ENCODE measurements at places on chromosomes 12 and 14.
A peak's percentile ranks its signal among the peaks of the same experiment; 100 is the strongest.

- no peak for DNase-seq
Measured at GRCh38 chr12:50720085-50720484, 43.8 kb upstream of the ATF1 start.

DNA sequence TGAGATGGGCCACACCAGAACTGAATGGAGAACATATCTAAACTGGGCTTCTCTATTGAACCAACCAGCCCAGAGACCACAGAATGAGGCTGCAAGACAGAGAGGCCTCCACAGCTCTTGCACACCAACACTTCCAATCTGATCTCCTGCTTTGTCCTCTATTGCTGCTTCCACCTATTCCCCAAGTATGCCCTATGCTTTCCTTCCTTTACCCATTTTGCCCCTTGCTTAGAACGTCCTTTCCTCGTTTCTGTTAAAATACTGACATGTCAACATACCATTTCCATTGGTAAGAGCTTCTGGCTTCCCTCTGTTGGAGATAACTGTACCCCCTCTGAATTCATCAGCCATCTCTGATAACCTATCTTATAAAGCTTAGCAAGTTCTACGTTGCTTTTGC, 2.8 kb downstream of the SLC2A13 start:
- no peak for DNase-seq

- no peak for DNase-seq
Measured at GRCh38 chr12:112939761-112940381, 1.6 kb downstream of the OAS3 start.

DNA sequence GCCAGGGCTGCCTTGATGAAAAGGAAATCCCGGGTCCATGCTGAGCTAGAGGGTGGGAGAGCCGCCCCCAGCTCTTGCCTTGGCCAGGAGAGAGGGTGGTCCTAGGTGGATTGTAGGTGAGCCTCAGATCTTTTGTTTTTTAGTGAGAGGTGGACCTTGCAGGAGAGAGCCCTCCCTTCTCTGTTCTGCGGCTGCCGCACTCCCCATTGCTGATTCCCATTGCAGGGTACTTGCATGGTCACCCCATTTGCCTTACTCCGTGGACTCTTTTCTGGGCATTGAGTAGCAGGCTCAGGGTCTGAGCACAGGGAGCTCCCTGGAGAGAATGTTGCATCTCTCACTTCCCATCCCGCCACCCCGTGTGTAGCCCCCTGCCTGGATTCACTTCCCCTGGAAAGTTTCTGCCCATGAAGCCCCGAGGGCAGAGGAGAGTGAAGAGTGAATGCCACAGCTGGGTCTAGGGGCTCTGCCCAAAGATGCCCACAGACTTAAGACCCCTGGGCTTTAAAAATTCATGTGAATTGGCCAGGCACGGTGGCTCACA, 10.2 kb downstream of the VASH1 start:
- DNase-seq, result no peak

DNA sequence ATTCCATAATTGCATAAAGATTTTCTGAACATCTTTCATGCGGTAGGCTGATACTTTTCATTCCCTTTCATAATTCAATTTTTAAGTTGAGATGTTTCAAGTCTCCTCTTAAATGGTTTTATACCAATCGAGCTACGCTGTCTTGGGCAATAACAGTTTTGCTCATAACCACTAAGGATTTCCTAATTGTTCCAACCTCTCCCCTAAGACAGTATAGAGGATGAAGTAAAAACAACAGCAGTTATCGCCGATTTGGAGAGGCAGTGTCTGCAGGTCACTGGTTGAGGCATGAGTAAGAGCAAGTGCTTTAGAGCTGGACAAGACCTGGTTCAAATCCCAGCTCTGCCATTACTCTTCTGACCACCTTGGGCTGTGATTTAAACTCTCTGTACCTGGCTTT, 6.9 kb upstream of the MED13L start:
- no peak for DNase-seq

DNA sequence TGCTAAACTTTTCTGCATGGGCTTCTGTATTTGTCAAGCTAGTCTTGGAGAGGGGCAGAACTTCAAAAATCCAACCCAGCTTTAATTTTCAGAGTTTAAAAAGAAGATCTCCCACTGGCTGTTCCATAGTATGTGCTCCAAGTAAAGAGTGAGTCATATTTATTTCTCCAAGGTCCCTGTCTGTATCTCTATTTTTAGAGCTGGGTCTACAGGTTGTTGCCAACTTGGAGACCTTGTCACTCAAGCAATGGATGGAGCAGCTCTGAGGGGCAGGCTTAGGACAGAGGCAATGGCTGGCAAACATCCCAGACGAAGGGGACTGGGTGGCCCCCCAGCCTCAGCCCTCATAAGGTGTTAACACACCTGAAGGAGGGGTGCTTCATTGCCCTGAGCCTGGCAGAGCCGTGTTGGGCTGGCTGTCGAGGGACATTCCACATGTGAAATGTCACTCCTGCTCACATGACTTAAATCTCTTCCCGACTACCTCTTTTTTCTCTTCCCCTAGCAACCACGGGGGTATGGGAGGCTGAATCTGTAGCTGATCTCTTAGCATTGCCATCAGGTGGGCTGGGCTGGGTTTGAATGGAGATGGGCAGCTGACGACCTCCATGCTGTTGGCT, 103.1 kb downstream of the SMOC1 start:
- DNase-seq, result no peak

DNA sequence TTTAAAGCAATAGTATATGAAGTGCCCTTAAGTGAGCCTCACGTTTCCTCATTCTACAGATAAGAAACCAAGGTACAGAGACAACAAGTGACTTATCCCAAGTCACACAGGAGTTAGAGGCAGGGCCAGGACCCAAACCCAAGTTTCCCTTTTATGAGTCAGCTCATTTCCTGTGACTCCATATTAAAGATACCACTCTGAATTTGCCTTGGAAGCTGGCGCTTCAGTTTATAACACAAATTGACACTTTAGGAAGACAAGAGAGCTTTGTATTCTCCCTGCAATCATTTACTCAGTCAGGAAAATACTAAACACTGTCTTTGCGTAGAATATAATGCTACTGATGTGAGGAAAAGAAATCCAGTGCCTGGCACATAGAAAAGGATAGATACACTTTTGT, 43.2 kb downstream of the MYBPC1 start:
- no peak for DNase-seq

DNA sequence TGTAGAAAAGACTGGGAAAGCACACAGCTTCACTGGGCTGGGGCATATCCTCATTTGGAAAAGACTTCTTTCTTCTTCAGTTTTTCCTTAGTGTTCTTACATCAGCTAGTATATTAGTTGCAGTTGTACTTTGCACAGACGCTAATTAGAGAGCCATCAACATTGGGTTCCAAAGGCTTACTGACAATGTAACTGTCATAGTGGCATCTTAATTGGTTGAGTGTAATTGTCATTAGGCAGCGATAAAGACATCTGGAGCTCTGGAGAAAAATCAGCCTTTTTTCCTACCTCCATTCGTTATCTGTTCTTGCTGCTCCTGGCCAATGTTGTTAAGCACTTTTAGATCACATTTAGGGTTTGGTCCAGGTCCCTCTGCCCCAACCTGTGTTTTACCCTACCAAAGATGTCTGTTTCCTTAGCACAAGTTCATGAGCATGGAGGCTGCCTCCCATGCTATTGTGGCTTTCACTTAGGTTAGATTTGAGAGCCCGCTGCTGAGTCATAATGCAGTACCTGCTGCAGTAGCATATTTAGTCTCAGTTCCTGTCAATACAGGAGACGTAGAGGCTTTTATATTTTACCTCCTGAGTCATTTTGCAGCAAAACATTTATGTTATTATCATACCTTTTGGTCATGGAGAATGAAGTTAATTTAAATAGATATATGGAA, 49.2 kb downstream of the FBXW8 start:
- DNase-seq, result no peak

GRCh38 chr12:123243671-123244262, 10.5 kb downstream of the MTRFR start:
- no peak for DNase-seq

GRCh38 chr14:99039331-99040041, 232.5 kb downstream of the BCL11B start:
- DNase-seq, result no peak

GRCh38 chr14:88955455-88955854, 131.0 kb downstream of the TTC8 start:
- peak; percentile 82 for DNase-seq

DNA sequence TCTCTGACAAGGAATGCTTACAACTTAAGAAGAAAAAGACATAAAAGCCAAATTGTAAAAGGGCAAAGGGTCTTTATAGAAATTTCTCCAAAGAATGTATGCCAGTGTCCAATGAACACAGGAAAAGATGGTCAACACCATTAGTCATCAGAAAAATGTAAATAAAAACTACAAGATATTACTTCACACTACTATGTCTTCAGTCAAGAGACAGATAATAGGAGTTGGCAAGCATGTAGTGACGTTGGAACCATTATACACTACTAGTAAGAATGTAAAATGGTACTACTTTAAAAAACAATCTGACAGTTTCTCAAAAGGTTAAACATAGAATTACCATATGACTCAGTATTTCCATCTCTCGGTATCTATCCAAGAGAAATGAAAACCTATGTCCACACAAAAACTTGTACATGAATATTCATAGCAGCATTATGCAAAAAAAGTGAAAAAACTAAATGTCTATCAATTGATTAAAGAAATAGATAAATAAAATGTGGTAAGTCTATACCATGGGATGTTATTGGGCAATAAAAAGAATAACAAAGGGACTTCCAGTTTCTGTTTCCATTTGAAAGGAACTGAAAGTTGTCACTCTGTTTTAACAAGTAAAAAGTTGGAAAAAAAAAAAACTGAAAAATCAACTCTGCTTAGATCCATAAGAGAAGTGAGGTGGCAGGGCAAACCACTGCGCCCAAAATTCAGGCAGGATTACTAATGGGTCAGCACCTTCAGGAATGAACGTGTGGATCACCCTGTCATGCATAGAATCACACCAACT, 69.8 kb downstream of the ALG10B start:
- DNase-seq, result no peak

- DNase-seq, result no peak
Measured at GRCh38 chr12:69490920-69491643, 20.9 kb downstream of the FRS2 start.

- DNase-seq, result no peak
Measured at GRCh38 chr12:101877806-101878242, 444 bp downstream of the DRAM1 start.

DNA sequence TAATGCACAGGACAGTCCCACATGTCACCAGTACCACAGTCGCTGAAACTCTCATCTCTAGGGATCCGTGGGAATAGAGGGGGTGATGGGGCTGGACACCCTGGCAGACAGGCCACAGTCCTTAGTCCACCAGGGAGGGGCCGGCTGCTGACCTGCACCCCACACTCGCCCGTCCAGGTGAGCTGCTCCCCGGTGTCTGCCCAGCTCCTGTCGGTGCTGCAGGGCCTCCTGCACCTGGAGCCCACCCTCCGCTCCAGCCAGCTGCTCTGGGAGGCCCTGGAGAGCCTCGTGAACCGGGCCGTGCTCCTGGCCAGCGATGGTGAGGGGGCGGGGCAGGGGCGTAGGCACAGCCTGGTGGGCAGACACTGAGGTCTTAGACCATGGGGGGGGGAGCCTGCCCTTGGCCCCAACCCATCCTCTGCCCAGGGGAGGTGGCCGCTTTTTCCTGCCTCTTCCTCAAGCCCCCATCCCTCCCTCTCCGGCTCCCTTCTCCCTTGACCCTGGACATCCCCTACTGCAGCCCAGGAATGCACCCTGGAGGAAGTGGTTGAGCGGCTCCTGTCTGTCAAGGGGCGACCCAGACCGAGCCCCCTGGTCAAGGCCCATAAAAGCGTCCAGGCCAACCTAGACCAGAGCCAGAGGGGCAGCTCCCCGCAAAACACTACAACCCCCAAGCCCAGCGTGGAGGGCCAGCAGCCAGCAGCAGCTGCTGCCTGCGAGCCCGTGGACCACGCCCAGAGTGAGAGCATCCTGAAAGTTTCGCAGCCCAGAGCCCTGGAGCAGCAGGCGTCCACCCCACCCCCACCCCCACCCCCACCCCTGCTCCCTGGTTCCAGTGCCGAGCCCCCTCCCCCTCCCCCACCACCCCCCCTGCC, 17.1 kb upstream of the ADSS1 start:
- peak; percentile 30 for DNase-seq

DNA sequence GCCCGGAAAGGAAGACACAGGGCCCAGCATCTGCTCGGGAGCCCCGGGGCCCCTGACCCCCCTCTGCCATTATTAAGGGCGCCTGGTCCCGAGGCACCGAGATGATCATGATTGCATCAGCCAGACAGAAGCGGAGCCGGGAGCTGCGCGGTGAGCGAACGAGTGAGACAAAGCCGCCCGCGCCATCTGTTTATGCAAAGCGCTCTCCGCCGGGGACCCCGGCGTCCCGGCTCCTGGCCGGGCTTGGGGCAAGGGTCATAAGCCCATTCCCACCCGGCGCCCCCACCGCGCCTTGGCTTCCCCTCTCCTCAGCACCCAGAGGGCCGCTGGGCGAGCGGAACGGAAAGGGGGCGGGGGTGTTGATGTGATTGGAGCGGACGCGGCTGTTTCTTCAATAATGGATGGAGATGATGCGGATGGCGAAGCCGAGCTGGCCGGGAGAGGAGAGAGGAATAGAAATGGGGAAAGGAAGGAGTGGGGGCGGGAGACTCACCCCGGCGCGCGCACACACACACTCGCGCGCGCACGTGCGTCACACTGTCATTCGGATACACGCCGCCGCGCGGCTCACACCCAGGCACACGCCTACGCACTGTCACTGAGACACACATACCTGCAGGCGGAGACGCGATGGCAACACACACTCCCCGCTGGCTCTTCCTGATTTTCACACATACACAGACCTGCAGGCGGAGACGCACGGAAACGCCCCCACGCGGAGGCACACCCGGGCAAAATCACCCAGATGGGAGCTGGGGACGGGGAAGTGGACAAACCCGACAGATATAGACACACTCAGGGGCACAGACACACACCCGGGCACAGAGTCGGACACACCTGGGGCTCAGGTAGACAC, 10.7 kb downstream of the STAC3 start:
- peak; percentile 60 for DNase-seq

DNA sequence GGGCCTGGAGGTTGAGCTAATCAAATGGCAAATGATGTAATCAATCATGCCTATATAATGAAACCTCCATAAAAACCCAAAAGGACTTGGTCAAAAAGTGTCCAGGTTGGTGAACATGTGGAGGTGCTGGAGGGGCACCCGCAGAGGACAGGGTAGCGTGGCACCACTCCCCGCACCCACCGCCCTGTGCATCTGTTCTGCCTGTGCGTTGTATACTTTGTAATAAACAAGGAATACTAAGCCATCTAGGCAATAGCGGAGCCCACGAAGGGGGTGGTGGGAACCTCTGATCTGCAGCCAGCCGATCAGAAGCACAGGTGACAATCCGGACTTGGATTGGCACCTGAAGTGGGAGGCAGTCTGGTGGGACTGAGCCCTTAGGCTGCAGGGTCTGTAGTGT, 75.8 kb upstream of the GPR68 start:
- no peak for DNase-seq

DNA sequence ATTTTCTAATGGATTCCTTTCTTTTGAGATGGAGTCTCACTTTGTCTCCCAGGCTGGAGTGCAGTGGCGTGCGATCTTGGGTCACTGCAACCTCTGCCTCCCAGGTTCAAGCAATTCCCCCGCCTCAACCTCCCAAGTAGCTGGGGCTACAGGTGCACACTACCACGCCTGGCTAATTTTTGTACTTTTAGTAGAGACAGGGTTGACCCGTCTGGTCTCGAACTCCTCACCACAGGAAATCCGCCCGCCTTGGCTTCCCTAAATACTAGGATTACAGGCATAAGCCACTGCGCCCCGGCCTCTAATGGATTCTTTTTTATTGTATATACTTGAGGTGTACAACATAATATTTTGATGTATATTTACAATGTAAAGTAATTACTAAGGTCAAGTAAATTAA, 140.1 kb upstream of the SLCO1C1 start:
- DNase-seq, result no peak
